ENCODE measurements at places on chromosomes 4 and X. TPM values are rescaled to one million over a fixed set of nuclear protein-coding genes. Genes with fewer than 3 reads are reported as not detected.

Gene MAGEE1
- 5.9 TPM for polyA plus RNA-seq

Gene GAGE10
- polyA plus RNA-seq = not detected

Gene GYPE
- 2.9 TPM for polyA plus RNA-seq

- DNase-seq = no peak
Measured at GRCh38 chrX:24619647-24620046, 27.5 kb downstream of the PCYT1B start.

Gene CXCL11
- 0.43 TPM for polyA plus RNA-seq

Data from left renal pelvis (tissue), 4 donors.